ENCODE measurements at places on chromosomes 4 and X.

GRCh38 chr4:145709843-145710242, 29.9 kb downstream of the C4orf51 start:
- DNase-seq = peak; percentile 47

- DNase-seq = no peak
Observed at GRCh38 chrX:120309873-120310705, 1.2 kb downstream of the TMEM255A start.

- peak; percentile 17 for DNase-seq
Observed at GRCh38 chr4:53015681-53016080, 153.6 kb downstream of the RASL11B start.

DNA sequence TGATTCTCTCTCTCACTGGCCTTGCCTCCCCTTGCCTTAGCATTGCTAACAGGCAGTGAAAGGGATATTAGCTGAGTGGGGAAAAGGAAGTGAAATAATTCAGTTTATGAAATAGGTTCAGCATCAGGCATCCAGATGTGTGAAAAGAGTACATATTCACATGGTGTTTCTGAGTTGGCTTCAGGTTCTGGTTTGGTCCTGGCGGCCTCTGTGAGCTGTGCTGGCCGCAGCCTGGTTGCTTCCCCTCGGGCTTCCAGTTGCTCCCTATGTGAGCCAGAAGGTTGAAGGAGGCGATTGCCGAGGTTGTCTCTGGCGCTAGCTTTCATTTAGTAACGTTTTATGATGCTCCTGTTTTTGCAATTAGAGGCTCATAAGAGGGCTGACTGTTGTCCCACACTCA, 99.1 kb upstream of the TLR2 start:
- DNase-seq = no peak

DNA sequence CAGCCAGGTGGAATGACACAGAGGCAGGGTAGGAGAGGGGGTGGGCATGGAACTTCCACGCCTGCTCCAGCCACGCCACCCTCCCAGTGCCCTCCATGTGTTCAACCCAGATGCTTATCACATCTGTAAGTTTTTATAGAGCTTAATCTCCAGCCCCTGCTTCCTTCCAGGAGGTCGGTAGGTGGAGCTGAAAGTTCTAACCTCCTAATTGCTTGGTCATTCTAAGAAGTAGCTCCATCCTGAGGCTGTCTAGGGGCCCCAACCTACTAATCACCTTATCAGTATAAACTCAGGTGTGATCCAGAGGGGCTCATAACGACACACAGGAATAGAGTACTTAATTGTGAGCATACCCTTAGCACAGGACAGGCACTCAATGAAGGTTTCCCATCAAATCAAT, 18.3 kb downstream of the QDPR start:
- DNase-seq = no peak

GRCh38 chr4:160423879-160424451, 1321.1 kb downstream of the RAPGEF2 start:
- no peak for DNase-seq

GRCh38 chr4:72767618-72768302, 198.7 kb upstream of the ADAMTS3 start:
- no peak for DNase-seq

GRCh38 chrX:124348182-124348581, 1.8 kb downstream of the SH2D1A start:
- DNase-seq = no peak

DNA sequence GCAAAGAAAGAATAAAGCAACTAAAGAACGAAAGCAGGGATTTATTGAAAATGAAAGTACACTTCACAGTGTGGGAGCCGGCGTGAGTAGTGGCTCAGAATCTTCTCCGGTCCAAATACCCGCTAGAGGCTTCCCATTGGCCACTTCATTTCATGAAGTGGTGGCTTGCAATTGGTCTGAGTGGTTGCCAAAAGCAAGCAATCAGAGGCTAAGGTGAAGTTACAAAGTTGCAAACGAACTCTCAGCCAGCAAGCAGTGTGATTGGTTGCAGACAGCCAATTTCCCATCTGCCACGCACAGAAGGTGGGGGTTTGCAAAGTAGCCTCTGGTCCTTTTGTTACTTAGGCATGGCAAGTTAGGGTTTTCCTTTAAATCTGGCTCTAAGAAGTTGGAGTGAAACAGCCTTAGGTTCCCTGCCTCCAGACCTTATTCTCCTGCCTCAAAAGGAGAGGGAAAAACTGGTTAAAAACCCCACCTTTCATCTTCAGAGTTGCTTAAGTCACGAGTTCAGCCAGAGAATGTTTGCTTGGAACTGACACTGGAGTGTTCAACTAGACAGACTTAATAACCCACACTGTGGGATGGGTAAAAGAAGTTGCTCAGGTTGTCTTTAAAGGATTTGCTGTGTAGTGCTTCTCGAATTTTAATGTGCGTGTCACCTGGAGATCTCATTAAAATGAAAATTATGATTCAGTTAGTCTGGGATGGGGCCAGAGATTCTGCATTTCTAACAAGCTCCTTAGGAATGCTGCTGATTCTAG, 6.9 kb upstream of the CLOCK start:
- DNase-seq = peak; percentile 11

GRCh38 chr4:76188149-76188548, 25.5 kb downstream of the SCARB2 start:
- DNase-seq = no peak

DNA sequence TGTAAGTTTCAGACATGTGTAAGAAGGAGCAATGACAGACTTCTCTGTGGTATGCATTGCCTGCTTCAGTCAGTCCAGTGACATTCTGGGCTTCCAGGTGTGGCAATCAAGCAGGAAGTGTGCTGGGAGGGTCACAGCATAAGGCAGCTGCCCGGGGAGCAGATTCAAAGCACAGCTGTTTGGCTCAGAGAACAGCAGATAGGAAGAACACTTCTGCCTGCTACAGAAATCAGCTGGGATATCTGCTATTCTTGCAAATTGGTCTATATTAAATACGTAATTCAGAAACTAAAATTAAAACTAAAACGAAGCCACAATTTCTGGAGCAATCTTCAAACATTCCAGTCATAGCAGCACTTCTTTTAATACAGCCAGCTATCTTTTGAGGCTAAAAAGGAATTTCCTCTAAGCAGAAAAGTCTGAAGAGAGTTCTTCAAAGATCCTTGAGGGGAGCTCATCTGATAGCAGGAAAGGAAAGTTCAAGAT, 47.5 kb upstream of the GALNT7 start:
- DNase-seq = peak; percentile 60

GRCh38 chr4:154618708-154619315, 6.4 kb upstream of the FGG start:
- peak; percentile 58 for DNase-seq

GRCh38 chrX:153580700-153581386, 18.1 kb downstream of the CCNQ start:
- no peak for DNase-seq

DNA sequence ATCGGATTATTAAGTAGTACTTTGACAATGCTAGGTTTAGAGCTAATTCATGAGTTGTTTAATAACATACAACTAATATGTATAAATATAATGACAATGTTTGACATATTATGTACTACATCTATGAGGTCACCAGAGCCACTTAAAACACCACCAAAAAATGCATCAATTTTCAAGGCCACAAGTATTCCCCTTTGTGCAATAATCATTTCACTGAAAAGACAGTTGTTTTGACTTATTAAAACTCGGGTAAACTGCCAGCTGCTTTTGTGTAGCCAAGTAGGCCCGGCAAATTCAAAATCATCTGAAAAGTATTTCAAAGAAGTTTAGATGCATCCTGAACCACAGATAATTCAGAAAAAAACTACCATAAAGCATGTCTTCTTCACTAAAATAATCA, 48.7 kb downstream of the CLOCK start:
- DNase-seq = no peak

DNA sequence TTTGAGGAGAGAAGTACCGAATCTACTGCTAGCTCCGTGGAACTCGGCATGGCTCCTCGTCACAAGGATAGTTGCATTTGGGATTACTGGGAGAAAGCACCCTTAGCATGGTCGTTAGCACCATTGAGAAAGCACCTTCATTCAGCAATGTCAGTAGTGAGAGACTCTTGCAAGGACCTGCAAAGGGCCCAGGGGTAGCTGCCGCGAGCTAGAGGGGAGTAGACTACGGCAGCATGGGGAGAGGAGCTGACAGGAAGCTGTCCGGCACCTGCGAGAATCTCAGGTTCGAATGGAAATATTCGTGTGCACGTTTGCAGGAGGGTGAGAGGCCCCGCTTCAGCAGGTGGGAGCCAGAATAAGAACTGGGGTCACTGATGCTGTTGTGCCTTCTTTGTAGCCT, 20.2 kb downstream of the TLR10 start:
- no peak for DNase-seq

DNA sequence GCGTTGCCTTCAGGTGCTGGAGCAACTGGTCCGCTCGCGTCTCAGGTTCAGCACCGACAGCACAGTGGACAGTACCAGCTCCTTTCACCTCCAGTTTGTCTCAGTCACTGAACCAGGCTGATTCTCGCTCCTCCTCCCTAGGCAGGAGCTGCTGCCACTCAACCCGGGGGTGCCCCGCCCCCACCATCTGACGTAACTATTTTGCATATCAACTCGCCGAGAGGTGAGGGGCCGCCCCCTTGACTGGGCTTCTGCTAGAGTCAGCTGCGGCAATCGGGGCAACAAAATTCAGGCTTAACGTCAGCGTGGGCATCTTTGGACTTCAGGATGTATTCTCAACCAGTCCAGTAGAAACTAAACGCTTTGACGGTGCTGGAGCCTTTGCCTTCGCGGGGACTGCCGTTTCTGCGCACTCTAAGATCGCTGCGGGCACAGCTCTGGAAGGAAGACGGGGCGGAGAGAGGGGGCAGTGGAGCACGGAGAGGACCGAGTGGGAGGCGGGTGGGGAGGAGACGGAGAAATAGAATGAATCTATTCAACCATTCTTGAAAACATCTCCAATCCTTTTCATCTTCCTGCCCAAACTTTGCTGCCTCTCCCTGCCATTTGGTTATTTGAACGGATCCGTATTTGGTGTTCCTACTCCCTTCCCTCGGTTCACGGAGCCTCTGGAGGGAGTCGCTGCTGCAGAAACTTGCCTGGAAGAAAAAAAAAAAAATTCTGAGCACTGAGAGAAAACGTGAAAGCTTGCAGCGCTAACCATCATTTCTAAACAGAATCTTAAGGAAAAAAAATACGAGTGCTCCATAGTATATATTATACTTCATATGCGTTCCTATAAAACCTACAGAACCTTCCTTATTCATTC, at the start of gene FSTL5:
FSTL5 (minus strand) TSS at position 109 of the 868 bp plus-strand sequence. CDS start 52,604 bp downstream, outside the sequence.
- peak; percentile 36 for DNase-seq

GRCh38 chr4:1978226-1978625, 30.5 kb downstream of the NELFA start:
- no peak for DNase-seq

DNA sequence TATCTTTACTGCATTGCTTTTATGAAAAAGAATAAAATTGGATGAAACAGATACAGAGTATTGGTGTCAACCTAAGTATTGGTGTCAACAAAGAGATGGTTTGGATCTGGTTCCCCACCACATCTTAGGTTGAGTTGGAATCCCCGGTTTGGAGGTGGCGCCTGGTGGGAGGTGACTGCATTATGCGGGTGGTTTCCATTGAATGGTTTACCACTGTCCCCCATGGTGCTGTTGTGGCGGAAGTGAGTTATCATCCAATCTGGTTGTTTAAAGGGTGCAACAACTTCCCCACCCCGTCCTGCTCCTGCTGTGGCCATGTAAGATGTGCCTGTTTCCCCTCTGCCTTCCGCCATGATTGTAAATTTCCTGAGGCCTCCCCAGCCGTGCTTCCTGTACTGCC, 52.8 kb upstream of the CD99 start:
- DNase-seq = no peak

DNA sequence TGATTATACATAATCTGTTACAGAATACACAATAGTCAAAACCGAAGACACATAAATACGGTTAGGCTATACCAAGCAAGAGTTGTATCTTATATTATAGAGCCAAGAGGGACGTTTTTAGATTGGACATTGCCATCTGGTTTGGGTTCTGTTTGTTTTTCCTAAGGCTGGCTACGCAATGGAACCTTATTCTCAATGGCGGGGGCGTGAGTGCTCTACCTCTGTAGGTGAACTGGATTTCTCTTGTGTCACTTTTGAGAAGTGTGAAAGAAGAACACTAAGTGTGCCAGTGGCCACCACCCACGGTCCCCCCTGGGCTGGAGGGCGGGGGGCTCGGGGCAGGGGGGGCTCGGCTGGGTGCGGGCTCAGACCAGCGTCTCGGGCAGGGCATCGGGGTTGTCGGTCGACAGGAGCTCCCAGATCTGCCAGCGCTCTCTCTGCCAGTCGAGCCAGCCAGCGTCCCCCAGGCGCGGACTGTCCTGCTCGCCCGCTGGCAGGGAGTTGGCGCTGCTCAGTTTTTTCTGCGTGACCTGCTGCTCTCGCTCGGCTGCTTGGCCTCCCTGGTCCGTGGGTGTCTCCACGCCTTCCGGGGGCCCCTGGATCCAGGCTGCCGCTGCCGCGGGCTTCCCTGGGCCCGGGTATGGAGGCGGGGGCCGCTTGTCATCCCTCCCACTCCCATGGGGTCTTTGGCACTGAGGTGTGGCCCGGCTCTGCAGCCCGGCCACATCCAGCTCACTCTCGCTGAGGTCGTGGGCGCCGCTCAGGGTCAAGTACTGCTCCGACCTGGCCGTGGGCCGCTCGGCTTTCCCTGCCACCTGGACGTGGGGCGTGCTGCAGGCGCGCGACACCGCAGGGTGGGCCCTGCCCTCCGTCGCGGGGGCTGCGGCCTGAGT, 27.6 kb downstream of the HCCS start:
- no peak for DNase-seq

GRCh38 chr4:66160606-66161005, 490.3 kb upstream of the EPHA5 start:
- DNase-seq = no peak

DNA sequence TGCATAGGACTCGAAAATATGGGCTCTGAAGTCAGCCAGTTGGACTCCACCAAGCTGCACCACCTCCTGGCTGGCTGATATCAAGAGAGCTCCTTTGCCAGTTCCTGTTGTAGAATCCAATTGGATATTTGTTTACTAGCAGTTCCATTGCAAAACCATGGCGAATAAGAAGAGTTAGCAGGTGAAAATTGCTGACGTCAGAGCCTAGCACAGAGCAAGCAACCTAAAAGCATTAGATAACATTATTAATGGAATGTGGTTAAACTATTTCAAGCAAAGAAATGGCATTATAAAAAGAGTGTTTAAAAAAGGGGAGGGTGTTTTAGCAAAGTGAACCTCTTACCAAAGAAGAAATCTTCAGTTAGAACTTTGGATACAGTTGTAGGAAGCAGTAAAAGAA, 1816.3 kb upstream of the TENM3 start:
- no peak for DNase-seq

DNA sequence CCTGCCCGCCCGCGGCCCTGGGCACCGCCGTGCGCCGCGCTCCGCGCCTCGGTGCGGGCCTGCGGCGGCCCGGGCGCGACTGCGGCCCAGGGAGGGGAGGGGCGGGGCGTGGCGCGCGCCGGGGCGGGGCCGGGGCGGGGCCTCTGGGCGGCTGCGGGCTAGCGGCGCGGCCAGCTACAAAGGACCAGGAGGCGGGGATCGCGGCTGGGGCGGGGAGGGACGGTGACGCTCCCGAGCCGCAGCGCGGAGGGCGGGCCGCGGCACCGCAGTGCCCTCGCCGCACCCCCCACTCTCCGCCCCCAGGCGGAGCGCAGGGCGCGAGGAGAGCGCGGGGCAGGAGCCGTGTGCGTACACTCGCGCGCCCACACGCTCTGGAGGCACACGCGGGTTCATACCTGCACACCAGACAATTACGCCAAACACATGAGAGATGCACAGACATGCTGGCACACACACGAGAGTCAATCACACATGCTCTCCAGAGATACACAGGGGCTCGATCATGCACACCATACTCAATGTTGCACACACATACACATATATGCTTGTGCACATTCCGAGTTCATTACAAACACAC, at the start of gene CRMP1:
CRMP1 (minus strand) TSS at position 83 of the 577 bp plus-strand sequence. CDS start 117 bp downstream, outside the sequence.
- DNase-seq = peak; percentile 81

- DNase-seq = no peak
Observed at GRCh38 chr4:2075987-2076907, 17.1 kb downstream of the NAT8L start.

GRCh38 chr4:24032371-24032989, 142.6 kb upstream of the PPARGC1A start:
- DNase-seq = no peak
